ENCODE measurements at places on chromosomes 7 and 10.
A peak's percentile ranks its signal among the peaks of the same experiment; 100 is the strongest.

DNA sequence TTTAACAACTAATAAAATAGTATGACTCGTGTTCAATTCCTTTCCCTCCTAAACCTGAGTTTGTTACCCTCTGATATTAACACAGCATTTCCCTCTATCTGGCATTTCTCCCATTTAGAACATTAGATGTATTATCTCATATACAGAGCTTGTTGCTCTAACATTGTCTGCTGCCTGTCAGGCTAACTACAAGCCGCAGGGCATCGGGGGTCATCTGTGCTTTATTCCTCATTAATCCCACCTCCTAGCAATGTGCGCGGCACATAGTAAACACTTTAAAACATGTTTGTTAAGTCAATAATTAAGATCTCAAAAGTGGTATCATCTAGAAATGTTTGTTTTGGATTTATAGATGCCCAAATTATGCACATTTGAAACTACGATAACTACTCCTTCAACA, 52.9 kb upstream of the NEBL start:
- no peak overlapping the region for H3K27ac ChIP-seq
- no peaks in the 10 kb centered on the region for H3K36me3 ChIP-seq
- no peak overlapping the region for H3K4me3 ChIP-seq

GRCh38 chr10:21273400-21273968, 252.0 kb downstream of the SKIDA1 start:
- no peaks in the 10 kb centered on the region for H3K36me3 ChIP-seq
- no peak overlapping the region for H3K27ac ChIP-seq
- H3K4me3 ChIP-seq = no peak overlapping the region
- H3K4me1 ChIP-seq = no peaks in the 10 kb centered on the region

- peaks cover 25% of the 10 kb centered on the region for H3K4me1 ChIP-seq
- peak overlapping the region; percentile 99 for H3K4me3 ChIP-seq
- no peak for DNase-seq
- H3K27ac ChIP-seq = peak overlapping the region; percentile 86
- peaks cover 16% of the 10 kb centered on the region for H3K36me3 ChIP-seq
These were observed 328 bp downstream of the ESYT2 start for GRCh38 chr7:158829021-158829341.

DNA sequence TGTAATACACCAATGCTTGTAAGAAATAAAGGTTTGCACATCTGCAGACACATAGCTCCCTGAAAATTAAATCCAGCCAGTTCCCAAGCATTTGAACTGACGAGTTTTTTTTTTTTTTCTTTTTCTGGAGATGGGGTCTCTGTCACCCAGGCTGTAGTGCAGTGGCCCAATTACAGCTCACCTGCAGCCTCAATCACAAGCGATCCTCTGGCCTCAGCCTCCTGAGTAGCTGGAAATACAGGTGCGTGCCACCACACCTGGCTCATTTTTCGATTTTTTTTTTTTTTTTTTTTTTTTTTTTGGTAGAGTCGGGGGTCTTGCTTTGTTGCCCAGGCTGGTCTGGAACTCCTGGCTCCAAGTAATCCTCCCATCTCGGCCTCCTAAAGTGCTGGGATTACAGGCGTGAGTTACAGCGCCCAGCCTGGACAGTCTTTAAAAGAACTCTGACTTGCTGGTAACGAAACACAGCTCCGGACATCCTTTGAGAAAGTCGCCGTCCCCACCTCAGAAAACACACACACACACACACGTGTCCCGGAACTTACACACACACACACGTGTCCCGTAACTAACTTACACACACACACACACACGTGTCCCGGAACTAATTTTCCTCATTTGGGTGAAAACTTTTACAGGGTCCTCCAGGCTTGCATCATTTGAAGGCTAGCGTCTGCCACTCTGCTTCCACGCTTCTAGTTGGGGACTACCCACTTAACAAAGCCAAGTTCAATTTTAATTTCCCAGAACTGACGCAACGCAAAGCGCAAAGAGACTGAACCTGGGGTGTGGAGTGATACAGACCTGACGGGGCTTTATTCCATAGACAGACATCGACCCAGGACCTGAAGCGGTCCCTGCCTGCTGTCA, 18.6 kb downstream of the OCM2 start:
- DNase-seq = no peak
- peaks cover 10% of the 10 kb centered on the region for H3K4me1 ChIP-seq
- peak overlapping the region; percentile 95 for H3K4me3 ChIP-seq
- no peaks in the 10 kb centered on the region for H3K27me3 ChIP-seq
- peak overlapping the region; percentile 89 for H3K27ac ChIP-seq
- peaks cover 19% of the 10 kb centered on the region for H3K36me3 ChIP-seq

DNA sequence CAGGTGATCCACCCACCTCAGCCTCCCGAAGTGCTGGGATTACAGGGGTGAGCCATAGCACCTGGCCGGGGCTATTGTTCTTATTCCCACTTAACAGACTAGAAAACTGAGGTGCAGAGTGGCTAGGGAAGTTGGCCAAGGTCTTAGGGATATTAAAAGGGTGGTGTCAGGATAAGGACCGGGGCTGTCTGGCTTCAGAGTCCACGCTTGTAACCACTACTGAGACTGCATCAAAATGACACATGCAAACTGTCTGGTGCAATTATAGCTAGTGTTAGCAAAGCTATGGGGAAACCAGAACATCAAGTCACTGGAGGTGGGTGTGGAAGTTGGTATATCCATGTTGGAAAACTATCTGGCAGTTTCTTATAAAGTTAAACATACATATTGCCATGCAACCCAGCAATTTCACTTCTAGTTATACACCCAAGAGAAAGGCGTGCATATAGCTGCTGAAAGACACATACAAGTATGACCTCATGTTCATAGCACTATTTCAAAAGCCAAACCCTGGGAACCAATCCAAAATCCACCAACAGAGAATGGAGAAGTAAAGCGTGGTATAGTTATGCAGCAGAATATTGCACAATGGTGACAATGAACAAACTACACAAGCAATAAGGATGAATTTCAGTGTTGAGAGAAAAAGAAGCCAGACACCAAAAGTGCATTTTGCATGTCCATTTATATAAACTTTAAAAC, 33.9 kb upstream of the EEPD1 start:
- DNase-seq = no peak
- no peaks in the 10 kb centered on the region for H3K36me3 ChIP-seq
- H3K4me1 ChIP-seq = peaks cover 17% of the 10 kb centered on the region
- no peak overlapping the region for H3K27ac ChIP-seq

DNA sequence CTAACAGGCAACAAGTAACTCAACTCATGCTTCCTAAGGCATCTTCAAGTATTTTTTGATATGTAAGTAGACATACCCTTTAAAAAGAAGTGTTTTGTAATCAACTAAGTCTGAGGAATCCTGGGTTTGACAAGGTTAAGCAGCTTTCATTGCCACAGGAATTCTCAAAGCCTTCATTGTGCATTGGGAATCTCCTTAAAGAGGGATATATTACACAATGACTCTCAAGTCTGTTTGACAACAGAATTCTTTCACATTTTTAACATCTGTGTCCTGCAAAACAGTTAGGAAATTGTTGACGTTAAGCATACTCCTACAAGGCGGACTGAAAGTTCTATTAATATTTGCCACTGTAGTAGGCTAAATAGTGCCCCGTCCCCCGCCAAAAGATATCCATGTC, 71.4 kb downstream of the SGMS1 start:
- H3K4me3 ChIP-seq = no peak overlapping the region
- DNase-seq = no peak
- H3K4me1 ChIP-seq = peaks cover 23% of the 10 kb centered on the region

GRCh38 chr10:19421674-19422073, 373.1 kb downstream of the MALRD1 start:
- H3K4me1 ChIP-seq = no peaks in the 10 kb centered on the region
- H3K27ac ChIP-seq = no peak overlapping the region
- H3K4me3 ChIP-seq = no peak overlapping the region
- H3K36me3 ChIP-seq = no peaks in the 10 kb centered on the region

DNA sequence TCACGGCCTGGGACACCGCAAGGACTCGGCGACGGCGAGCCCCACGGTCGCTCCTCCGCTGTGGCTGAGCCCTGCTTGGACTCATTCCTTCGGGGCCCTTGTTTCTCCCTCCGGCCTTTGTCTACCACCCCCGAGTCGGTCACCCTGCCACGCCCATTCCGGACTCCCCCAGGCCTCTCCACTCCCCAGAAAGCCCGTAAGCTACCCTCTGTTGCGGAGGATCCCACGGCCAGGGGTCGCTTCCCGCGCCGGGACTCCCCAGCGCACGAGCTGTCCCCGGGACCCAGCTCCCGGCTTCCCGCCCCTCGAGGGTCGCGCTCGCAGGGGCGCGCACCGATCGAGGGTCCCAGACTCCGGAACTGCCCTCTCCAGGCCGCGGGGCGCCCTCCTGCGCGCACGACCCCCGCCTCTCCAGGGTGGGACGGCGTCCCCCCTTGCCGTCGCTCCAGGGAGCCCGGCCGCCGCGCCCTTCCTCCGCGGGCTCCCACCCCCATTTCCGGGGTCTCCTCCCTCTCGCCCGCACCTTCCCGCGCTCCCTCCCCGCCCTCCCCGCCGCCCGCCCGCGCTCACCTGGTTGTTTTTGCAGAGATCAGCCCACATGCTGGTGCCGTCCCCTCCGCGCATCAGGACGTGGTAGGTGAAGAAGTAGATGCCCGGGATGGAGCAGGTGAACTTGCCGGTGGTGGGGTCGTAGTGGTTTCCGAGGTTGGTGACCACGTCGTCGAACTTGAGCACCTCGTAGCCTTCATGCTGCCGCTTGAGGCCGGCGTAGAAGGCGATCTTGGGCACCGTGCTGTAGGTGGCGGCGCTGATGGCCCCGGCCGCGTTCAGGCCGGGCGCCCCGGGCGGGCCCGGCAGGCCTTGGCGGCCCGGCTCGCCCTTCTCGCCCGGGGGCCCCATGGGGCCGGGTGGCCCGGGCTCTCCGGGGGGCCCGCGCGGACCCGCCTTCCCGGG, 1.5 kb downstream of the C1QL3 start:
- H3K4me1 ChIP-seq = peaks cover 10% of the 10 kb centered on the region
- peaks cover 26% of the 10 kb centered on the region for H3K27me3 ChIP-seq
- H3K36me3 ChIP-seq = no peaks in the 10 kb centered on the region
- no peak overlapping the region for H3K27ac ChIP-seq

- H3K27ac ChIP-seq = no peak overlapping the region
- DNase-seq = no peak
- H3K27me3 ChIP-seq = peaks cover 6% of the 10 kb centered on the region
These were observed 37.5 kb downstream of the LRRC18 start for GRCh38 chr10:48902096-48902495.

DNA sequence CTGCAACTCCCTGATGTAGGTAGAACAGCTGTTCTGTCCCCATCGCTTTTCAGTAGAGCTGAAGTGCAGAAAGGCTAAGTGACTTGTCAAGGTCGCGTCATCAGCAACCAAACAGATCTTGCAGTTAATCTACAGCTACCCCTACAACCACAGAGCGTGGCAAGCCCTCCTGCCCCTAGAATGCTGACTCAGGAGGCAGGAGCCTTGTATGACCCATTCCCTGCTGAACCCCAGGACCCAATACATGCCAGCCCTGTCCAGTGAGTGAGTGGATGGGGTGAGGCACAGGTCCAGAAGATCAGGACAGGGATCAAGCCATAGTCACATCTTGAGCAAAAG, 26.6 kb upstream of the GJD4 start:
- no peak for DNase-seq
- peaks cover 13% of the 10 kb centered on the region for H3K36me3 ChIP-seq
- peaks cover 2% of the 10 kb centered on the region for H3K4me1 ChIP-seq

All from activated naive CD8-positive, alpha-beta T cell treated with anti-CD3 and anti-CD28 coated beads, Interleukin-2, amount 10 ng/mL, durations not matched to agents 7 days and 5 days (primary cell).